Fibroblast of the aortic adventitia (primary cell): ENCODE measurements at places on chromosomes 1 and 21. TPM values are rescaled to one million over a fixed set of nuclear protein-coding genes. Genes with fewer than 3 reads are reported as not detected.

DNA sequence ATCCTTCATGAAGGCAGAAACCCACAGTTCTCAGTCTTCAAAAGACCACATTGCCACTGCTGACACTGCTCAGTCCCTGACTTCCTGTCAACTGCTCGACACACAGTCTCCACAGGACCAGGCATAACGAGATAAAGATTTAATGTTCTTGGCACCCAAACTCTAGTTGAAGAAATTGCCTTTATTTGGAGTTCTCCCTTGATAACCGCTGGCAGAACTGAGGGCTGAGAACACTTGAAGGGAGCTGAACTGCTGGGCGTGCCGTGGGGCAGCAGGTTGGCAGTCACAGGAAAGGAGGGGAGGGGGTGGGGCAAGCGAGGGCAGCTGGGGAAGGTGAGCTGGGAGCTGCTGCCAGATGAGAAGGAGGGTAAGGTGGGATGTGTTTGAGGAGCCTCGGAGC is 15.9 kb downstream of the HENMT1 start:
- no peak for DNase-seq

GRCh38 chr1:22776035-22776613 is 65.5 kb downstream of the EPHB2 start:
- DNase-seq, result peak; percentile 5

DNA sequence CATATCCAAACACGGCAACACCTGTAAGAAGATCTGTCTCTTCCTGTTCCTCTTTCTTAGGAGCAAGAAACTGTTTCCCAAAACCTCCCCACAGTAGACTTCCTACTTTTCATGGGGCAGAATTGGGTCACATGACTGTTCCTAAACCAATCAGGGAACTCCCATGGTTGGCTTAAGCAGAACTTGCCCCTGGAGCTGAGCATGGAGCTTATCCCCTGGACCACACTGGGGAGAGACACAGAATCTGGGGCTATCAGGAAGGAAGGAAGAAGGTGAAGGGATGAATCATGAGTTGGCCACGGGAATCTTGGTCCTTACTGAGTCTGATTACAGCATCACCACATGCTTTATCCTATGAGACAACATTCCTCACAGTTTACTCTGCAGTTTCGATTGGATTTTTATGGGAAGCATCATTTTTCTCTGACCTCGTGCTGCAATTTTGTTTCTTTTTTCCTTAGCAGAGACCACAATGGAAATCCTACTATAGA is 81.8 kb downstream of the CDC7 start:
- peak; percentile 96 for DNase-seq

The KIF17 gene
- 0.27 and 3.0 TPM in 2 replicates for total RNA-seq

GRCh38 chr1:240464099-240464498 is 147.9 kb downstream of the GREM2 start:
- no peak for DNase-seq

DNA sequence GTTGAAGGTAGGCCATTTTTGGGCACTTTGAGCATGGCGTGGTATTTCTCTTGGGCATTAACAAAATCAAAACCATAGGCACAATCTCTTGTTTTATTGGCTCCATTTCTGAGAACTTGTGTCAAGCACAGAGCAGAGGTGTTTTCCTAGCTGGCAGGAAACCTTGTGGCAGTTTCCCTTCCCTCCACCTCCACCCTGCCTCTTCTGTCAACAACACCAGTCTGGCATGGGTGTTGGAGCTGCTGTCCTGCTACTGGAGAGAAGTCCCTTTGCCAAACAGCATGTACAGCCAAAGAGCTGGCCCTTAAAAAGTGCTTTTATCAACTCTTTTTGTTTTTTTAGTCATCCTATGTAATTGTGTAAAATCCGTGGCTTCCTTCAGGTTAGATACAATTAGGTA is 16.0 kb downstream of the ATP1A1 start:
- no peak for DNase-seq

DNA sequence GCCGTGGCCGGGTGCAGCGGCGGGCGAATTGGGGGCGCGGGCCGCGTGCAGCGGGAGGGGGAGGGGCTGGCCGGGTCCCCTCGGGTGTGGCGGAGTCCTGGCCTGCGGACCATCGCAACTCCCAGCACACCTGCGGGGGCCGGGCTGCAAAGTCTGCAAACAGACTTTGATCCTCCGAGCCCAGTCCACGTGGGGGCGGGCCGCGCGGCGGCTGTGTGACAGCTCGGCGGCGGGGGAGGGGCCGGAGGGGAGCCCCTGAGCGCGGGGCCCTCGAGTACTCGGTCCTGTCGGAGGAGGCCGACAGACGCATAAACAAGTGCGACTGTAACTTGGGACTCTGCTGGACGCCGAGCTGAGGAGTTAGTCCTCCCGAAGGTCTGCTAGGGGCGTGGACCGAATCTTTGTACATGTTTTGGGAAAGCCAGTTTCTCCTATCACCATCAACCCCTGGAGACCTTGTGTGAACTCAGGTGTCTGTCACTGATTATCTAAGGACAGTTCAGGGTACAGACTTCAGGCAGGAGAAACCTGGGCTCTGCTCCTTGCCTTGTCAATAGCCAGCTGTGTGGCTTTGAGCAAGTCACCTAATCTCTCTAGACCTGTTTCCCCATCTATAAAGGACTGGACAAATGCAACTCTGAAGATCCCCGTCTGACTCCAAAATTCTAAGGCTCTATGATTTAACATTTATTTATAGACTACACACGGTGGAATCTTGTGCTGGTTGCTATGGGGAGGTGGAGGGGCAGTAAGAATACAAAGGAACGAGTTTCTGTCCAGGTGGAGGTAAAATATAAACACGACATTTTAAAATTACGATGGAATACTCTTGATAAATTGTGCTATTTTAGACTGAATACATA is 710 bp upstream of the SLC30A1 start:
- no peak for DNase-seq

DNA sequence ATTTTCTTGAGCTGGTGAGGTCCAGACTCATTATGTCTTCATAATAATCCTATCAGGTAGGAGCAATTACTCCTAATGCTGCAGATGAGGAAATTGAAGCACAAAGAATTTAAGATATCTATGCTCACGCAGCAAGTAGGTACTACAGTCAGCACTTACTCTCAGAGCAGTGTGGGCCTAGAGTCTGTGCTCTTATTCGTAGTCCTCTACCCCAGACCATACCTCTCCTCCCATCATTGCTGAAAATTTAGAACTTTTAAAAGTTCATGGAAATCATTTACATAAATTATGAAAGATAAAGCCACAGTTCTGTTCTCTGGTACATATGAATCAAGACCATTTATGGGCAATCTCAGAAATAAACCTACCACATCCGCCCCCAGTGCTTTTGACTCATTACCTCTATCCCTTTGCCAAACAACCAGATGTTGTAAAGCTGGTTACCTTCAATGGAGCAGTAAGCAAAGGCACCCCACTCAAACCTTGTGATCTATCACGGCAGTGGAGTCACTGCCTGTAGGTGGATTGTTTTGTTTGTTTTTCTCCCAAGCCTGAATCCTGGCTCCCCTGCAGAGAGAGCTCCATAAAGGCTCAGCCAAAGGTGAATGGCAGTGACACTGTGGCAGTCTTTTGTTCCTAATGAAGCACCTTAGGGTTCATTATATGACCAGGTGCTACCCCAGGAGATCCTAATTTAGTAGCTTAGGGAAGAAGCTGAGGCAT is 20.9 kb upstream of the MAN1A2 start:
- no peak for DNase-seq

DNA sequence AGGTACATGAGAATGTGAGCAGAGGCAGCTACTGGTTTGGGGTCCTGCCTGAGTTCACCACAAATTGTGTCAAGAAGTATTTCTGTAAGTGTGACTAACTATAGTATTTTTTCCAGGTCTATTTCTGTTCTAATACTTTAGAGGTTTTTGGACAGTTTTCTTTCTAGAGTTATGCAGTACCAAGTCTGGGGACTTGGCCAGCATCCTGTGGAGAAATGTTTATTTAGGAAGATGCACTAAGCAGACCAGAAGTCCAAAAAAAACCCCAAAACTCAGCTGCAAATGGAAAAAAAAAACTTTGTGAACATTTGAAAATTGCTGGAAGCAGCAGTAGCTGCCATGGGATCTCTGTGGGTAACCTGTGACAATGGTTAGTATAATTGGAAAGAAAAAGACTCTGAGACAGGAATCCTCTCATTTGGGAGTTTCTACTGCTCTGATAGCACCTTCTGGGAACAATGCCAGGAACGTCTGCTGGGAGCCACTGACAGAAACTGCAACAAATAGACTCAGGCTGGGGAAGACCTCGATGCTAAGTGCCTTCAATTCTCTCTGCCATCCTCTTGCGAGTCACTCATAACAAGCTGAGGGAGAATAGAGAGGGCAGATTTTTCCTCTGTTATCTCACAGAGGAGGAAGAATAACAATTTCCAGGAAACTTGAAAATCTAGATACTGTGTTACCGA is 37.6 kb downstream of the OR10R2 start:
- peak; percentile 2 for DNase-seq
